ENCODE measurements at places on chromosomes 11 and 22.
A peak's percentile ranks its signal among the peaks of the same experiment; 100 is the strongest.

GRCh38 chr11:26823963-26824362 is 102.1 kb upstream of the SLC5A12 start:
- DNase-seq: no peak

DNA sequence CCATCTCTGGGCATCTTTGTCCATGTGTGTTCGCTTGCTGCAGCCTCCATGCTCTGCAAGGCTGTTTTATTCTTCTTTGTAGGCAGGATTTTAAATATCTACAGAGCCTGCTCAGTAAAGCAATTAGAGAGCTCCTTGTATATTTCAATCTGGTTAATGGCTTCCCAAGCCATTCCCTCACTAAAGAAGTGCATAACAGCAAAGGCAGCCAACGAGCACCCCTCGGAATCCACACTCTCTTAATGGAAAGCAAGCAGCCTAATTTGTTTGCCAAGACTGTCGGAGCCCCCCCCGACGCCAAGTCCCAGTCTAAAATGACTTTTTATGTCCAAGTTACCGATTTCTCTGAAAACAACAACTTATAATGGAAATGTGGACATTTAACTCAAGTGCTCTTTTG is 123.6 kb downstream of the ARL14EP start:
- no peak for DNase-seq

GRCh38 chr11:36367806-36368680 is 72.0 kb downstream of the PRR5L start:
- DNase-seq: no peak

GRCh38 chr22:44698531-44699421 is 3.2 kb upstream of the PRR5 start:
- DNase-seq: no peak

DNA sequence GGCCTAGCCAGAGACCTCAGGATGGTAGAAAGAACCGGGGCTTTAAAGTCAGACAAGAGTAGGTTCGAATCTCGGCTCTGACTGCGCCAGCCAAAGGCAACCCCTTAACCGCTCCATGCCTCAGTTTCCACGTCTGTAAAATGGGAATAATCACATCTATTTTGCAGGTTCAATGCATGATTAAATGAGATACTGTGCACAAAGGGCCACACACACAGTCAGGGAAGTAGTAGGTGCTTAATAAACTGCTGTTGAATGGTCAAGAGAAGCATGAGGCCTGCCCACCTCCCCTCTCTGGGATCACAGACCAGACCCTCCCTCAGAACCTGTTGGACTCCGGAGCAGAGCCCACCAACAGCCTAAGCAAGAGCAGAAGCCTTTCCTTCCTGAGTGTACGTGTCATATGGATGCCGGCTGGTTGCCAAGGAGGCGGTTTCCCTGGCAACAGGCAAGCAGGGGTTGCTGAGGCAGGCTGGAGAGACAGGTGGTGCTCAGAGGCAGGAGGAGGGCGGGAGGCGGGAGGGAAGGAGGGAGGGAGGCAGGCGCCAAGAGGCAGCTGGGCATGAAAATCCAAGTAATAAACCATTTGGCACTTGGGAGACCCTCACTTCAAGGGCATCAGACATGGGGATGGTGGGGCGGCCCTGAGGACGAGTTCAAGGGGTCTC is 43.9 kb downstream of the NFAM1 start:
- peak; percentile 47 for DNase-seq

DNA sequence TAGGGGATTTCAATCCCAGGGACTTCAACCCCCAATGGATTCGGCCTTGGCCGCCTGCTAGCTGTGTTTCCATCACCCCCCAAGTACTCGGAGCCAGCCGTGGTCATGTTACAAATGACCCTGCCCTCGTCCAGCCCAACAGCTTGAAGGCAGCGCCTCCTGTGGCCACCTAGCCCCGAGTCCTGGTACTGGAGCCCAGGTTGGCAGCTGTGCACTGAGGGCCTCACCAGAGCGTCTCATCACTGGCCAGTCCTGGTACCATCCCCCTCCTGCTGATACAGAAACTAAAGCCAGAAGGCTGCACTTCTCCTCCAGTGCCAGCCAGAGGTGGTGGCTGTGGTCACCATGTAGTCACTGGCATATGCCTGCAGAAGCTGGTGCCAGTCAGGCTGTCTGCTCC is 44.9 kb upstream of the FADD start:
- DNase-seq: peak; percentile 56

DNA sequence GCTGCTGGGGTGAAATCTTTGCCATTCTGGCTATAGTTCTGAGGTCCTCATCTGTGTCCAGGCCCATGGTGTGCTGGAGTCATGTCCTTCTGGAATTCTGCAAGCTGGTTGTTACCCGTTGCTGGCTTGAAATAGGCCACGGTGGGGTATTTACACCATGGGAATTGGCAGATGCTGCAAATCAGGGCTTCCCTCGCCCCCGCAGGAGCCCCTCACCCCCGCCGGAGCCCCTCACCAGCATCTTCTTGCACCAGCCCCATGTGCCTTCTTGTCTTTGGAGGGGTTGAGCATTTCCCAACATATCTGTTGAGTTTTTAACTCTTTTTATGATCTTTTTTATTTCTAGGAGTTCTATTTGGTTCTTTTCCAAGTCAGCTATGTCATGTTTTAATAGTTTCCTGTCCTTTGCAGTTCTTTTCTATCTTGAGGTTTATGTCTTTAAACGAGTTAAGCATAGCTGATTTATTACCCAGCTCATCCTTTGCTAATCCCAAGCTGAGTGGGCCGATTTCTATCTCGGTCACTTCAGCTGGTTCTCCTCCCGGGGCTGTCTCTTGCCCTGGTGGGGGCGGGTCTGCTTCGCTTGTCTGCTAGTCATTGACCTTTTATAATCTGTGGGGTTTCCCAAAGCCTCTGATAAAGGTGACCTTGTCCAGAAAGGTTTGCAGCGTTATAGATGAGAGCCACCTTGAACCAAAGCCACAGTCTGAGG is 17.6 kb downstream of the ANO1 start:
- DNase-seq: no peak

DNA sequence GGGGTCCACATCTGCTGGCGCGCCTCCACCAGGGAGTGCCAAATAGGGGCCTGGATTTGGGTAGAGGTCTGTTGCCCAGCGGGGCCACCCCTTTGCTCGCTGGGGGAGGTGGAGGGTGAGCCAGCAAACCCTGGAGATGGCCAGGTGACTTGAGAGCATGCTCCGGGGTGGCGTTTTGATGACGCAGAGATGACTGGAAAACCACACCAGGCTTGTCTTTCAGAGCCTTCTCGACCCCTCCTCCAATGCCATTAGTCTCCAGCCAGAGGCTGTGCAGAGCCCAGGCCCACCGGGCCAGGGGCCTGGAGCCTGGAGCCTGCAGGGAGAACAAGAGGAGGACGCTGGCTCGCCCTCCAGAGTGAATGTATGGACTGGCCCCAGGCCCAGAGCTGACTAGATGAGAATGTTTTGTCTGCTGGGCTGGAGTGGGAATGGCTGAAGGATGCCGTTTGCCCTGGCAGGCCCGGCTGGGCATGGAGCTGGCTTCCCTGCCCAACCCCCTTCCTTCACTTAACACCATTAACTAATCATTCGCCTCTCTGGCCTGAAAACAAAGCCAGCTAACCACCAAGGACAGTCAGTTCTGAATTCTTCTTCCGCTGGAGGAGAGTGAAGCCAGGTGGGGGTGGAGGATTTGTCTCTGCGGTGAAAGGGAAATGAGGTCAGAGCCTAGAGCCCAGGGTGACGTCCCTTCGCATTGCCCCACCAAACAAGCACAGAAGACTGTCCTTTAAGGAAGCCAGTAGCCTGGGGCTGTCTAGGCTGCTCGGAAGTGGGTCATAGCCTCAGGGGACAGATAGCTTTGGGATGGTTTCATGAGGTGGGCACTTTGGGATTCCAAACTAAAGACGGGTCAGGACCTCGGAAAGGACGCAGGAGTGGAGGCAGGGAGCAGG is 1.6 kb upstream of the MCAM start:
- DNase-seq: peak; percentile 14

DNA sequence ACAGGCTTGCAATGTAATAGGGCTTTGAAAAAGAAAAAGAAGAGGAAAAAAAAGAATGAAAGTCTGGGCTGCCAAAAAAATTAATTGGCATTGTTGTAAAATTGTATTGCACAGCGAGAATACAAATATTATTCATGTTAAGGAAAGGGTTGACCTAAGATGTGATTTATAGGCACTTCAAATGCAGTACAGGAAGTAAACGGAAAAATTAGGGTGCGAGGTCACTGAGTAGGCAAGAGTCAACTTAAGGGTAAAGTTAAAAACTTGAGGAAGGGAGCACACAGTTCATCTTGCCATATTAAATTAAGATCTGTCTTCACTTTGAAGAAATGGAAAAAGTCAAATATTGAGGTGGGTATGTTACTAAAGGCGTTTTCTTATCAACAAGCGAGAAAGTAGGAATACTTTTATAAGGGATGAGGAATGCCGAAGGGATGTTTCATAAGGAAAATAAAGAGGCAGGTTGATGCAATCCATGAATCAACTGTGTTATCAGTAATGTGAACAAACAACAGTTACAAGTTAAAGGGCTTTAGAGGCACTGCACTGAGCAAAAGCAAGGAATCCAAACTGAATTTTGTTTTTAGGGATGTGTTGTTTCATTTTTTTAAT is 123.0 kb downstream of the WT1 start:
- DNase-seq: no peak

DNA sequence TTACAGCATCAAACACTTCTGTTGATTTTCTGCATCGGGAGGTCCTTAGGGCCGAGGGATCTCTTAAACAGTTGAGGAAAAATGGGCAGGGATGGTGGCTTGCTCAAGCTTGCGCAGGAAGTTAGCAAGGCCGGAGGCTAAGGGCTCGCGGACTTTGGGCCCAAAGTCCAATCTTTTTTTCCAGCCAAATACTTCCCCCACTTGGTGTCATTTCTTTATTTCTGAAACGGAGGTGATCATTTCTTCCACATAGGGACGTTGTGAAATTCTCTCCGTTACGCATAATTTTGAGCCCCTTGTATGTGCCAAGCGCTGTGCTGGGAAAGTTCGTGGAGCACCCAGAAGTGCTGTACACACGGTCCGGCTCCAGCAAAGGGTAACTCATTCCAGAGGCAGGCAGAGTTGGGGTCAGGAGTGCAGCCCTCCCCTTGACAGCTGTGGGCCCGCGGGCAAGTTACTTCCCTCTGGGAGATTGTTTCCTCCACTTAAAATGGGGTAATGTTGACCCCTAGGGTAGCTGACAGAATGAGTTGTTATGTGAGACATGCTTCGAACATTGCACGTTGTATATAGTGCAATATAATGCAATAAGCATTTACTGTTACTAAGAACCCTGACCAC is 809 bp downstream of the MIEF1 start:
- no peak for DNase-seq

- no peak for DNase-seq
Observed at GRCh38 chr22:46107753-46108563, 42.4 kb upstream of the PPARA start.

DNA sequence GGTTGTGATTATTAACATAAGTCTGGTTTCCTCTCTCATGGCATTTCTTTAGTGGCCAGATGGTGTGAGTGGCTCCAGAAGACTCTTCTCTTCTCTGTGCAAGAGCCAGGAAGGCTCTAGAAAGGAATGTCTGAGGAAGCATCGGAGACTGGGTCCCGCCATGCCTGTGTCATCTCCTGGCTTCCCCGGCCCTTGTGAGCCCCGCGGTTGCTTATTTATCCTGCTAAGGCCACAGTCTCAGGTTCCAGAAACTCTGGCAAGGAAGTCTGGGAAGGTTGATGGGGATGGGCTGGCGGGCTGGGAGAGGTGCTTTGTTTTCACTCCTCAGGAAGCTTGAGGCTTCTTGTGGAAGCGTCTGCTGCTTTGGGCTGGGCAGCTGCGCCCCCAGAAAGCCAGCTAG is 18.9 kb downstream of the BCR start:
- peak; percentile 20 for DNase-seq

DNA sequence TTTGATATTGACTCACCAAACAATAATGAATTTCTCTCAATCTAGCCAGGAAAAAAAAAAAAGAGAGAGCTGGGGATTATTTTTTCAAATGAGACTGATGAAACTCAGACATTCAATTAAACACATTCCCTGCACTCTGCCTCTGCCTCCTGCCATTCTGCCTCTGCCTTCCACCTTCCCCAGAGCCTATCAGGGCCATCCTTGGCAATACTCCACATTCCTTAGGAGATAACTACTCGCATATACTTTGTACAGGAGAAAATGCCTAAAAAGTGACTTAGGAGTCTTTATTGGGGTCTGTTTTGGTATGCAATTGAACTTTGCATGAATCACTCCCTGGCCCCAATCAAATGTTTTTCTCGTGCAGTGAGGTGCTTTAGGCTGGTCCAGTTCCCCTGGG is 246.6 kb upstream of the PLET1 start:
- no peak for DNase-seq

GRCh38 chr11:12043221-12043620 is 34.8 kb upstream of the DKK3 start:
- no peak for DNase-seq

GRCh38 chr22:18044548-18045271 is 20.3 kb upstream of the MICAL3 start:
- DNase-seq: no peak

- DNase-seq: peak; percentile 74
Observed at GRCh38 chr11:79678780-79679452, 238.1 kb upstream of the TENM4 start.

DNA sequence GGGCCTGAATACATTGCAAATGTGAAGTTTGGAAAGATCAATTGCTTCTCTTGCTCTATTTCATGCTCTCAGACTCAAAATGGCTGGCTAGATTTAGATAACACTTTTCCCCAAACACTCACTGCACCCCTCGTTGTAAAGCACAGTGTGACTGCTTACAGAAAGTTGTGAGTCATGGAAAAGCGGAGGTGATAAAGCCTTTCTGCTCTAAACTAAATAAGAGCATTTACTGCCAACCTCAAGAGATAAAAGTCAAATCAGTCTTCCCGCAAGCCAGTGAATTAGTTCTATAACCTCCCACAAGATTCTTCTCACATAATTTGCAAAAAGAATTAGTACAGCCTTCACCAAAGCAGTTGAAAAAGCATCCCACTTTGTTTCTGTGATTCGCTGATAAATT is 168.7 kb downstream of the WT1 start:
- DNase-seq: no peak

DNA sequence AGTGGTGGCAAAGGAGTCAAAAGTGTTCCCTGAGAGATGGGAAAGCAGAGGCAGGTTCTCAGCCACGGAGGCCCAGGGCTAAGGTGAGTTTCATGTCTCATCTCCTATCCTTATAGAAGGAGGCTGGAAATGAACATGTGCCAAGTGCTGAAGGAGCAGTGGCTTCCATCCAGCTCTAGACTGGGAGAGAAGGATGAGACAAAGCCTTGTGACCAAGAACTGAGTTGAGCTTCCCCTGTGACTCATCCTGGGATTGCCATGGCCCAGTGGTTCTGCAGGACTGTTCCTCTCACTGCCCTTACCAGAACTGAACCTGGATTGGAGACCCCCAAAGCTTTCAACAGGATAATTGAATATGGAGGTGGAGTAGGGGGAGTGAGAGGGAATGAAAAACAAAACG is 16.7 kb upstream of the OR9Q1 start:
- no peak for DNase-seq

GRCh38 chr11:17221968-17222367 is 14.2 kb upstream of the PIK3C2A start:
- no peak for DNase-seq

DNA sequence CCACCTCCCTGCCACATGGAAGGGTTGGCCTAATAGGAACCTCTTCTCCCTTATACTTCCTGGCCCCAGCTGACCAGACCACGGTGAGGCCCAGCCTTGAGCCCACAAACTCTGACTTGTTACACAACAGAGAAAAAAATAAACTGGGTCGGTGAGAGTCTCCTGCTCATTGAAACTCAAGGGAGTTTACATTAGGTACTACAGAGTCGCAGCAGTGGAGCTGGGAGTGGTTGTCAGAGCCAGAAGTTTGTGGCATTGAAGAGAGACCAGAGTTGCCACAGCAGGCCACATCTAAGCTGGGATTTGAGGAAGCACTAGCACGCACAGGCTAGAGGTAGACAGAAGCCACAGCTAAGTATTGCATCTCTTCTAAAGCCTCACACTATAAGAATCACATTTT is 296.2 kb downstream of the DDX10 start:
- no peak for DNase-seq

Data from HAP-1 (cell line).